A549 treated with DMSO at 1 μM for 4 hours (cell line): ENCODE measurements at places on chromosomes 1 and 21. TPM values are rescaled to one million over a fixed set of nuclear protein-coding genes. Genes with fewer than 3 reads are reported as not detected.

The S100A7A gene
- total RNA-seq = not detected in 5 replicates

The MMP23B gene
- 0.52 to 1.0 TPM (median 0.83 TPM) in 5 replicates for total RNA-seq

The PTPRC gene
- total RNA-seq = not detected in 5 replicates

The OVAAL gene
- not detected in 5 replicates for total RNA-seq

The KPRP gene
- total RNA-seq = not detected in 5 replicates

The PCP4 gene
- not detected in 5 replicates for total RNA-seq
